ENCODE measurements at places on chromosomes 16 and 17.

DNA sequence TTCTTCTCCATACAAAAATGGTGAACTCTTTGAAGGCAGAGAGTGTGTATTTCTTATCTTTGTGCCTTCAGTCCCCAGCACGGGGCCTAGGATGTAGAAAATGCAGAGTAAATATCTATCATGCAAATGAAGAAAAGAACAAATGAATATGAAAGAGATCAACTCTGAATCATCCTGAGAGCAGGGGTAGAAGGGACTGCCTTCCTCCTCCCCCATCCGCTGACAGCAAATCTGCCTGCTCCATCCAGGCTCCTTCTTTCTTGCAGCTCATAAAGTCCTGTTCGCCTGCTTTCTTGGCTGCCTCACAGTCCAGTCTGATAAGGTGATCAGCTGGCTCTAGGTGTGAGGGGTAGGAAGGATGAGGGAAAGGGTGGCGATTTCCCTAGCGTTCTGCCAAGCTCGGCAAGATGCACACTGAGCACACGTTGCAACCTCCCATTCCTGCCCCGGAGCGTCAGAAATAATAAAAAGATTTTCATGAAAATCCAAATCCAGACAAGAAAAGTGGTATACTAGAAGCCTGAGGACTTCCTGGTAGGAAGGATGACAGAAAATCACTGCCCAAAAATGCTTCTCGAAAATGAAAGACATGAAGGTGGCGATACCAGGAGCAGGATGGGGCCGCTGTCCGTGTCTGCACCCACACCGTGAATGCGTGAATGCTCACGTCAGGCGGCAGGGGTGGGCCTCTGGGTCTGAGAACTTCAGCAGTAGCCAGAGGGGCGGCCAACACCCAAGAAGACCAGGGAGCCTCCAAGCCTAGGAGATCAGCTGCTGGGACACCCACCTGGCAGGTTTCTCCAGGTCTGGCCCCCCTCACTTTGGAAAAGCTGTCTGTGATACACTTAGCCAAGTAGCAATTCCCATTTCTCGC, 67.1 kb downstream of the VPS53 start:
- DNase-seq, result no peak

DNA sequence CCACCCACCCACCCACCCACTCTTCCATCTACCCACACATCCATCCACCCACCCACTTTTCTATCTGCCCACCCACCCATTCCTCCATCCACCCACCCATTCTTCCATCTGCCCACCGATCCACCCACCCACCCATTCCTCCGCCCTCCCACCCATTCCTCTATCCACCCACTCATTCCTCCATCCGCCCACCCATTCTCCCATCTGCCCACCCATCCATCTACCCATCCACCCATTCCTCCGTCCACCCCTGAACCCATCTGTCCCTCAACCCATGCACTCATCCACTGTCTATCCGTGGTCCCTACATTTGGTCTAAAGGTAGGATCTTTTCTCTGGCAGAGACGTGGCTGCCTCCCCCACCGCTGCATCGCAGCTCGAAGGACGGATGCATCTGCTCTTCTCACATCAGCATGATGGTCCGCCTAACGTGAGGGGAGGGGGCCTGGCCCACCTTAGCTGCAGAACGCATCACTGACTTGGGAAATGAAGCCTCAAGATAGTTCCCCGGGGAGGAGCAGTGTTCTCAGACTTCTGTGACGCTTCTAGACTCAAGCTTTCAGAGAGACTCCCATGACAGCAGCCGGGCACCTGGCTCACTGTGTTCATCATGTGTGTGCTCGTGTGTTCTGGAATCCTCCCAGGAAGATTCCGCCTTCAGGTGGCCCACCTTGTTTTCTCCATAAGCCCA, 17.2 kb upstream of the GSE1 start:
- no peak for DNase-seq

DNA sequence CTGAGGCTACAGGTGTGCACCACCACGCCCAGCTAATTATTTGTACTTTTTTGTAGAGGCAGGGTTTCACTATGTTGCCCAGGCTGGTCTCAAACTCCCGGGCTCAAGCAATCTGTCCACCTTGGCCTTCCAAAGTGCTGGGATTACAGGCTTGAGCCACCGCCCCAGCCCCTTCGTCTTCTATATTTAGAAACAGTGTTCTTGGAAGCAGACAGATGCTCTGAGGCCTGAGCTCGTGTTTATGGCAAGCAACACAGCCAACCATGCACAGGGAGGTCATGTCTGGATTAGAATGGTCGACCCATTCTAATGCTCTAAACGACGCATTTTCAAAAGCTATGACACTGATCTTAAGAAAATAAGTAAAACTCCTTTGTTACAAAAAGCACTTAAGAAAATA, 16.6 kb downstream of the TMEM204 start:
- no peak for DNase-seq

- peak; percentile 24 for DNase-seq
Observed at GRCh38 chr16:49462989-49463371, 89.4 kb downstream of the C16orf78 start.

DNA sequence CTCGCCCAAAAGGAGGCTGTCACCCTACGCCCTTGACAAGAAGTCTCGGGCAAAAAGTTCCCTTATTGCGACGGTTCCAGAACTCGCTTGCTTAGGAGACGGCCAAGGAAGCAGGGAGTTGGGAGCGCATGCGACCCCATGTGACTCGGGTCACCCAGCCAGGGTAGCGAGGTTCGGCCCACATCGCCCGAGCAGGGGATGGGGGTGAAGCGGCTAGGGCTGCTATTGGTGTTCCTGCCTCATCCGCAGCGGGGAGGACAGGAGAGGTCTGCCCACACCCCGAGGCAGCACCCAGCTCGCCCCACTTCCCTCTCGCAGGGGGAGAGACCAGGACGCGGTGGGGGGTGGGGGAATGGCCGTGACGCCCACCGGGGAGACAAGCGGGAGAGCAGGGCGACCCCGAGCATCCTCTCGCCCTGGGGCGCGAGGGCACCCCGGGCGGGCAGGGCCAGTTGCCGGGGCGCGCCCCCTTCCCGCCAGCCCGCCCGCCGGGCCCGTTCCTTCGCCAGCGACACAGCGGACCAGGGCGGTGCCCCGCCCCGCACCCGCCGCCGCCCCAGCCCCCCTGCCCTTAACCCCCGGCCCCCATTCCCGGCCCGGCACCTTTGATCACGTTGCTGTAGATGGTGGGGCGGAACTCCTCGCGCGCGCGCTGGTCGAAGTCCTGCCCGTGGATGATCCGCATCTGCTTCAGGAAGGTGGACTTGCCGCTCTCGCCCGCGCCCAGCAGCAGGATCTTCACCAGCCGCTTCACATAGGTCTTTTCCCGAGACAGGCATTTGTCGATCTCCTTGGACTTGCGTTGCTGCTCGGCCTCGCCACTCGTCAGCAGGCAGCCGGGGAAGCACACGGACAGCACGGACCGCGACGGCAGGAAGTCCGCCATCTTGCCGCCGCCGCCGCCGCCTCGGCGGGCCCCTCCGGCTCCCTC, 567 bp downstream of the GNA13 start:
- DNase-seq, result peak; percentile 76

DNA sequence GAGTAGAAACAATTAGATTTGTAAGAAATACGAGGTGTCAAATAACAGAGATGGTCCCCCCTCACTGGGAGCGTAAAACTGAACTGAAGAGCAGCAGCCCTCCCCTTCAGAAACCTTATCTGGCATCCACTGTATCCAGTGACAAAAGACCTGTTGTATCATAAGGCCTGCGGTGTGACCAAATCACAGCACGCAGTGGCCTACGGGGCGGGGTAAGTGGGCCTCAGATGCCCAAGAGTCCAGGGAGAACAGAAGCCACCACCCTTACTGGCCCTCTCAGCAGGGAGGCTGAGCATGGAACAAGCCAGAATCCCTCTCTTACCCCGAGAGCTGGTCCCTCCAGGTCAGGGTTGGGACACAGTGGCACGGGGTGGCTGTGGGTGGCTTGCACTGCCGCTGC, 5.5 kb downstream of the JMJD6 start:
- no peak for DNase-seq

DNA sequence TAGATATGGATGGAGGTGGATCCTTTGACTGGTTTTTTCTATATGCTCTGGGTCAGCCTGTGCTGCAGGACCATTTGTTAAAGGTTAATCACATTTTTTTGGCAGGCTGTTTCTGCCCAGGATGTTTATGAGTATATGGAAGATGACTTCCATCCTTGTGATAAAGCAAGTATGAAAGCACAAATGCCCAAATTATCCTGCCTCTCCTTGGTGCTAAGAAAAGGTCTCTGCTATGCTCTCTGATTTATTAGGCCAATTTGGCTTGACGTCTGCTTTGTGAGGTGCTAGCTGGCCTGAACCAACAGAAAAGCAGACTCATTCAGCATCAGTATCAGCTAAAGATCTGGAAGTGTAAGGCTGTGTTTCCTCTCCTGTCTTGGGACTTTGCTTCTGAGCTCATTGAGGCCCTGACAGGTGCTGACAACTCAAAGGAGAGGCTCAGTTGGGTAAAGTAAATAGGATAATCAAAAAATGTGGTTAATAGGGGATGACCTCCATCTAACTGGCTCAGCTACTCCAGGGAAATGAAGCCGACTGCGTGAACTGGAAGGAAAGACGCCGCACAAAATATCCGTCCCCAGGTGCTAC, 15.2 kb downstream of the ANKRD40 start:
- no peak for DNase-seq

GRCh38 chr16:85007496-85008214, 3.7 kb downstream of the ZDHHC7 start:
- no peak for DNase-seq

- DNase-seq, result no peak
Observed at GRCh38 chr16:25493136-25493811, 198.5 kb upstream of the HS3ST4 start.

DNA sequence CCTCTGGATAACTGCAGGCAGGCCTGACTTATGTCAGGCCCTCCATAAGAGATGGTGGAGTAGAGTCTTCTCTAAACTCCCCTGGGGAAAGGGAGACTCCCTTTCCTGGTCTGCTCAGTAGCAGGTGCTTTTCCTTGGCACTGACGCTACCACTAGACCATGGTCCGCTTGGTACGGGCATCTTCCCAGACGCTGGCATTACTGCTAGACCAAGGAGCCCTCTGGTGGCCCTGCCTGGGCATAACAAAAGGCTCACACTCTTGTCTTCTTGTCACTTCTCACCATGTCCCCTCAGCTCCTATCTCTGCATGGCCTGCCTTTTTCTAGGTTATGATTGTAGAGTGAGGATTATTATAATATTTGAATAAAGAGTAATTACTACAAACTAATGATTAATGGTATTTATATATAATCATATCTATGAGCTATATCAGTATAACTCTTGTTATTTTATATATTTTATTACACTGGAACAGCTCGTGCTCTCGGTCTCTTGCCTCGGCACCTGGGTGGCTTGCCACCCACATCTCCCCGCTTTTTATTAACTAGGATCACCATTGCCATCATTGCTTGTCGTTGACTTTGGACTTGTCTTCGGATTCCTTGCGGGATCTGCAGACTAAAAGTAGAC, 59.8 kb upstream of the ARL4D start:
- DNase-seq, result peak; percentile 81

DNA sequence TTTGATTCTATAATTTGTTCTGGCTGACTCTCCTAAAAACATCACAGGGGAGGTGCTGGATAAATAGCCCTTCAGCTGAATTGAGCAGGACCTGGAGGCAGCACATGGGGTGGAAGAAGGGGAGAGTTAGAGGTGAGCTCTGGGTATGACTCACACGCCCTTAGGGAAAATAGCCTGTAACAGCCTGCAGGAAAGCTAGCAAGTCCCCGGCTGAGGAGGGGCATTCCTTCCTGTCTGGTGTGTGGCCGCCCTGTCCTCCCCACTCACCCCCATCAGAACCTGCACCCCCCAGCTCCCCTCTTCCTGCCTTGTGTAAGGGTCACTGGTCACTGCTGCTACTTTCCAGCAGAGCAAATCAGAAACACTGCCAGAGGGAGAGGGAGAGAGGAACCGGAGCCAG, 187.4 kb downstream of the C16orf95 start:
- no peak for DNase-seq

DNA sequence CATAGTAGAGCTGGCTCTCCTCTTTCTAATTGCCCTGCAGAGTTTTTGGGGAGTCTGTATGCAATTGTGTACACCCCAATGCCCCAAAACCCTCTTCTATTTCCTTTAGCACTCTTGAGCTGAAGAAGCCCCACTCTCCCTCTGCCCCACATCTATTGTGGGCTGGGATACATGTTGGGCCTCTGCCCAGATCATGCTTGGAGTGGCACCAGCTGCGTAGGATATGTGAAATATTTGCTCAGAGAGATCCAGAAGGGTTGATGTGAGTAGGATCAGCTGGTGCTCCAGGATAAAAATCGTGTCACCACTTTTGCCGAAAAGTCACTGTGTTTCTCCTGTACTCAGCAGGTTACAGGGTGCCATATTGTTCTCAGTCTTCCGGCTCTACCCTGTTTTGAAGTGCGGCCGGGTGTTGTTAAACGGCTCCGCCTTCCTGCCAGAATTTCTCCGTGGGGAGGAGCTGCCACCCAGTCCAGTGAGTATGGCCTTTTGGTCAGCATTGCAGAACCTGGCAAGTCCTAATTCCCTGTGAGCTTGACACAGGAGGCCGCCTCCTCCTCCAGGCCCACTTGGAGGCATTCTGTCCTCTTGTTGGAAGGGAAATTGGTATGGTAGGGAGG, 664.5 kb downstream of the WWOX start:
- DNase-seq, result no peak

DNA sequence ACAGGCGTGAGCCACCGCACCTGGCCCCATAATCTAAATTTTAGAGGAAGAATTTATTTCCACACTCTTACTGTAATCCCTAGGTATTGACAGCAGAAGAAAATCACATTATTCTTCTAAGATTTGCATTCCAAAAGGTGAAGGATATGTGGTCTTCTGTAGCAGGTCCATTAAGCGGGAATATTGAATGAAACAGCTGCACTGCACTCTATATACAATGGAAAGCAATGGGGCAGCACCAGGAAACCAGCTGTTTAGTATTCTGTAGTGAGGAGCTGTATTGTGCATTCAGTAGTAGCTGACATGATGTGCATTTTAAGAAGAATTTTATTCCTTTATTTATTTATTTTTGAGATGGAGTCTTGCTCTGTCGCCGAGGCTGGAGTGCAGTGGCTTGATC, 49.6 kb downstream of the PSMD12 start:
- DNase-seq, result no peak

DNA sequence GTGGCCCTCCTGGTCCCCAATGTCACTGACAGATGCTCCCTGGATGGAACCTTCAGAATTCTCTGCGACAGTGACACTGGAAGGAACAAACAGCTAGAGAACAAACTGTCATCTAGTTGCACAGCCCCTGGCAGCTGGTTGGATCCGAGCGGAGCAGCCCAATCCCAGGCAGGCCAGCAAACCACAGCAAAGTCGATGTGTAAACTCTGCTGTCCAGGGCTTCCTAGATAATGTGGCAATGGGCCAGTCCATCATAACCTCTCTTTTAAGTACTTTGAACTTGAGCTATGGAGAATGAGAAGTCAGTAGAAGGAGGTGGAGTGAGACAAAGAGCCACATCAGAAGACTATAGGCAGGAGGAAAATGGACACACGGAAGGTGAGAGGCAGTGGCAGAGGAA, 323.0 kb downstream of the CBLN1 start:
- DNase-seq, result no peak

Measured in activated CD4-positive, alpha-beta T cell treated with anti-CD3 and anti-CD28 coated beads for 36 hours (primary cell).